ENCODE measurements at places on chromosomes 12 and 14. TPM values are rescaled to one million over a fixed set of nuclear protein-coding genes. Genes with fewer than 3 reads are reported as not detected.

The MYO1H gene
- polyA plus RNA-seq, result not detected

- H3K27me3 ChIP-seq, result no peaks in the 10 kb centered on the region
- H3K27ac ChIP-seq, result no peak overlapping the region
- H3K4me3 ChIP-seq, result no peak overlapping the region
Measured at GRCh38 chr12:73726881-73727280, 810.8 kb upstream of the ATXN7L3B start.

The ACTR6 gene
- polyA plus RNA-seq, result 37.7 TPM

The NID2 gene
- polyA plus RNA-seq, result 0.82 TPM

The PZP gene
- not detected for polyA plus RNA-seq

The SLC8A3 gene
- not detected for polyA plus RNA-seq

DNA sequence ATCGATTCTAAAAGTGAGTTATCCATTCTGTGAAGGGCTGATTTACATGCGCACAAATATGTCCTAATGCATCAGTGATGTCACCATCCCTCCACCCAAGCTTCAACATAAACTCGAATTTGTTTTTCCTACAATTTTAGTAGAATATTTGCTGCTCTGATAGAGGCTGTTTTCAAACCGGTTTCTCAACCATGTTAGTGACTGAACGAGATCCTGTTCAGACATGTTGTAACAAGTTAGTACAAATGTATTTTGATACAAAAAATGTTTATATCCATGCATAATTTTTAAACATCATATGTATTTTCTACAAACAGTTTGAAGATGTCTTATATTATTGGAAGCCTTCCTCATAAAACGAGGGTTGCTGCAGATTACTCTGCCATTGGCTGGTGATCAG lies 12.7 kb upstream of the PRB2 start:
- H3K4me3 ChIP-seq, result no peak overlapping the region
- H3K4me1 ChIP-seq, result no peaks in the 10 kb centered on the region
- H3K36me3 ChIP-seq, result no peaks in the 10 kb centered on the region
